PC-3 (cell line): ENCODE measurements at places on chromosomes 16 and 17.

DNA sequence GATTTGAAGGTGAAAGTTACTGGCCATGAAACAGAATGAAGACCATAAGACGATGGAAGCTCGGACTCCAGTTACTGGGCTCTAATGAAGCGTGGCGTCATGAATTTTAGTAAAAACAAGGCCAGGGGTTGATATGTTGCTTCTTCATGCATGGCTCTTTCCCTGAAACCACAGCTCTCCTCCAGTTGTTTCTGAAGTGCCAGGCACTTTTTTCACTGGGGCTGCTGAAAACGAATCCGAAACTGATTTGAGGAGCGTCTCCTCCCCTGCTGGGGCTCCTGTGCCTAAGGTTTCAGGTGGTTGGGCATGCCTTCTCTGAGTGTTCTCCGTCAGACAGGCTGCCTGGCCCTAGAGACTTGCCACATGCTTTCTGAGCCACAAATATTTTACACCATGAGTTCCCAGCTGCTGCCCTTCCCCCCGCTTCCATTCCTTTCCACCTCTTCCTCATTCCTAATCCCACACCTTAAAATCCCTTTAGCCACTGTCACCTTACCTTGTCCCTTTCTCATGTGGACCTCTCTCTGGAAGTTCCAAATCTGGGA is 3.7 kb upstream of the MYL4 start:
- no peak overlapping the region for H3K4me3 ChIP-seq
- no peaks in the 10 kb centered on the region for H3K36me3 ChIP-seq
- no peaks in the 10 kb centered on the region for H3K27me3 ChIP-seq
- no peak for DNase-seq
- H3K27ac ChIP-seq: no peak overlapping the region
- no peaks in the 10 kb centered on the region for H3K4me1 ChIP-seq

DNA sequence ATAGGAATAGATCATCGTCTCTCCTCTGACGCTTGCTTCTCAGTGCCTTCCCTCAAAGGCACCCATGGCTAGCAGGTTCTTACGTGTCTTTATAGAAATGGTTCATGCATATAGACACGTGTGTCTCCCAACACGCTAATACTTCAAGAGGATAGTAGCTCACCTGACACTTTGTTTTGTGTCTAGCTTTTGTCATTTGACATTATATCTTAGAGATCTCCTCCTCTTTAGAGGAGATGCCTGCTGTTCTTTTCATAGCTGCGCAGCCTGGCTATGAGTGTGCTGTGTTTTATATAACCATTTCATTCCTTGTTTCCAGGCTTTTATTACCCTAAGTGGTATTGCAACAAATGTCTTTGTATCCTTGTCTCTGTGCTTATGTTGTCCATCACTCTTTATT is 411.7 kb downstream of the CPPED1 start:
- H3K4me1 ChIP-seq: peaks cover 15% of the 10 kb centered on the region
- no peak overlapping the region for H3K4me3 ChIP-seq

GRCh38 chr17:28612531-28612930 is 1.5 kb downstream of the RSKR start:
- no peak overlapping the region for H3K4me3 ChIP-seq
- H3K27ac ChIP-seq: no peak overlapping the region
- H3K4me1 ChIP-seq: no peaks in the 10 kb centered on the region
- H3K27me3 ChIP-seq: no peaks in the 10 kb centered on the region
- peaks cover 14% of the 10 kb centered on the region for H3K36me3 ChIP-seq

DNA sequence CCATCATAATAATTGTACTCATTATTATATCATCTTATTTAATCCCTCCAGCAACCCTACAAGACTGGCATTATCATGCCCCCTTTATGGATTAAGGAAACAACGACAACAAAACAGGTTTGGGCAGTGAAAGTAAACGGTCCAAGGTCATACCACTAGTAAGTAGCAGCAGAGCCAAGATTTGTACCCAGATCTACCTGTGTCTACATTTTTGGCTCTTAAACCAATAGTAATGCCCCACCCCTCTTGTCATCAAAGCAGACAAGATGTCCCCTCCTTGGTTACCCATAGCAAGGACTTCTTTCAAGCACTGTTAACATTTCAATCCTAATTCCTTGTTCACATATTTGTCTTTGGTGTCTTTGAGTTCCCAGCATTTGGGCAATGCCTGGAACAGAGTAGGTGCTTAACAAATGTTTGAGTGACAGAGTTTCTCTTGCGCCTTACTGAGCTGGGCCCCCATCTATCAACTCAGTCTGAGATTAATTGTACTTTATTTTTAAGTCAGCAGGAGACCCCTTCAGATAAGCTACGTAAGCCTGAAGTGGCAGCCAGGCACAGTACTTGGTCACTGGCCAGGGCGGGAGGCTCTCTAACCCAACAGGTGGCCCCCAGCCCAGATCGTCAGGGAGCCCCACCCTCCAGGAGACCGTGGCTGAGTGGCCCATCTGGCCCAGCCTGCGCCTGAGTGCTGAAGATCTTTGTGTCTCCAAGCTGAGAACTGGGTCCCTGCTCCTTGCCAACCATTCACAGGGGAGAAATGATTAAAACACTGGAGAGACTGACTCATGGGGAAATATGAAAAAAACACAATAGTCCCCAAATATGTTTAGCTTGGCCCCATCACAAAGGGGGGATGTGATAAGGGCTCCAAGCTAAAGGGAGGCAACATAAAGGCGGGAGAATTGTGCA is 75.8 kb downstream of the AXIN2 start:
- no peaks in the 10 kb centered on the region for H3K4me1 ChIP-seq
- no peaks in the 10 kb centered on the region for H3K36me3 ChIP-seq
- H3K27ac ChIP-seq: no peak overlapping the region
- H3K27me3 ChIP-seq: peaks cover 18% of the 10 kb centered on the region
- DNase-seq: no peak
- no peak overlapping the region for H3K4me3 ChIP-seq

GRCh38 chr17:33055171-33055611 is 63.5 kb downstream of the SPACA3 start:
- no peaks in the 10 kb centered on the region for H3K4me1 ChIP-seq
- H3K36me3 ChIP-seq: no peaks in the 10 kb centered on the region
- H3K27me3 ChIP-seq: peaks cover 12% of the 10 kb centered on the region; the same call in 1 of the 2 replicates
- no peak overlapping the region for H3K4me3 ChIP-seq
- no peak for DNase-seq
